Left ventricle myocardium inferior (tissue), 1 donor: ENCODE measurements at places on chromosomes 4 and X.
A peak's percentile ranks its signal among the peaks of the same experiment; 100 is the strongest.

DNA sequence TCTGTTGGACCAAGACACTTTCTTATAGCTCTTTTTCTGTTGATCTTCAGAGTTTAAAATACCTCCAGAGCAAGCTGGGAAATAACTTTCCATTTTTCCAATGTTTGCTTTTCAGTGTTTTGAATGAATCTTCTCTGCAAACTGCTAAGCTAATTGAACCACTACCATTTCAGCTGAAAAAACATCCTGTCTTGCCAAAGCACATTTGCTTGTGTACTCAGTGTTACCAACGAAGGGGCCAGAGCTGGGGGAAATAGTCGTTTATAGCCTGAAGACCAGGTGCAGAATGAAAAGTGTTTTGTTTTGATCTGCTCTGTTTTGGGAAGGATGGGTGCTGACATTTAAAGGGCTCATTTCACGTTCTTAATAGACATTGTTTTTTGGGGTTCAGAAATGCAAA is 88.4 kb upstream of the CLNK start:
- DNase-seq, result no peak

- DNase-seq, result no peak
Observed at GRCh38 chrX:33333271-33333670, 121.9 kb upstream of the DMD start.

DNA sequence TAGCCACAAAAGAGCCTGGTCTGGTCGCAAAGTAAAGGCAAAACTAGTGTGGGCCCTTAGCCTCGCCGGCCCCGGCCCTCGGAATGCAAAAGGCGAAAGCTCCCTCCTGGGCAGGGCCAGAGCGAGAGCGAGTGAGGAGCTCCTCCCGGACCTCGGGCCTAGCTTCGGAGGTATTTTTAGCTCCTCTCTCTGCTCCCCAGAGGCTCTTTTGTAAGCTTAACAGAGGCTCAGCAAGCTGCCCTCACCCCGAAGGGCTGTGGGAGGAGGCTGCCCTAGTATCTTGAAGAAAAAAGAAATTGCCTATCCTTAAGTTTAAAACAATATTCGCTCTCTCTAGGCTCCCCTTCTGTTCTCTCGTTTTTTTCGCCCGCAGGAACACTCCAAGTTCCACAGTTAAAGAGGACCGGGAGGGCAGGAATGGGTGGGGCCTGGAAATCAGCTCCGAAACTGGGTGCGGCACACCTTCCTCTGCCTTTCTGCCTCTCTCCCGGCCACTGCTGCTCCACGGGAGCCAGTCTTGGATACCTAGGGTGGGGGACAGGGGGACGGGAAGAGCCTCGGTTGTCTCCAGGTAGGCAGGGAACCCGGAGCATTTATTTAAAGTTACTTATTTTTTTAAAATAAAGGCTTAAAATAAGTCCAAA is 12.1 kb downstream of the HAND2 start:
- DNase-seq, result no peak

GRCh38 chr4:8523766-8524165 is 56.4 kb upstream of the GPR78 start:
- DNase-seq, result no peak

GRCh38 chrX:29666366-29666765 is 549.0 kb upstream of the MAGEB2 start:
- no peak for DNase-seq

- no peak for DNase-seq
Observed at GRCh38 chr4:183335369-183335940, 13.2 kb upstream of the CLDN24 start.

GRCh38 chr4:1976416-1977352 is 32.1 kb downstream of the NELFA start:
- no peak for DNase-seq

DNA sequence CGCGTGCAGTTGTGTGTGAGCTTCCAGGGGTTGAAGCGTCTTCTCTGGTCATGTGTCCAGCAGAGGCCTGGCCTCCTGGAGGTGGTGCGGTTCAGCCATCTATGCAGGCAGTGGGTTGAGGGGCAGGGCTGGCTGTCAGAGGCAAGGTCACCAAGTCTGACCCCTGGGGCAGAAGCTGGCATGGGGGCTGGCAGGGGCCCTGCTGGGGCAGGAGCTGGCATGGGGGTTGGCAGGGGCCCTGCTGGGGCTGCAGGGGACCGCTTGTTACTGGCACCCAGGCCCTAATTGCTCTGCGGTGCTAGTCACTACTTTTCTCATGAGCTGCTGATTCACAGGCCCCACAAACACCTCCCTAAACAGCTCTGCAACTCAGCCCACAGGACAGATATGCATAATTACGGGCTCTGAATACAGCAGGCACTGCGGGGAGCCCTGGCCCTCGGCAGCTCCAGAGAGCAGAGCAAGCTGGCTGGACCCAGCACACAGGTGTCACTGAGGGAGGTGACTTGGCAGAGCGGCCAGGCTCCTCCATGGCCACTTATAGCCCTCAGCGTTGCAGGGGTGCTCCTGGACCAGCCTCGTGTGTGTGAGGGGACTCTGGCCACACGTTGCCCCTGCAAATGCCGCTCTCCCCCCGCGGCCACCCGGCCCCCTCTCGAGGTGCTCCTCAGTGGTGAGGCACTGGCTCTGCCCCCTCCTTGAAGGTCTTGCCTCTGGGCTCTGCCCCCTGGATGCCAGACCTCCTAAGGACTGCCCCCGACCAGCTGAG is 32.7 kb downstream of the CPLX1 start:
- no peak for DNase-seq

DNA sequence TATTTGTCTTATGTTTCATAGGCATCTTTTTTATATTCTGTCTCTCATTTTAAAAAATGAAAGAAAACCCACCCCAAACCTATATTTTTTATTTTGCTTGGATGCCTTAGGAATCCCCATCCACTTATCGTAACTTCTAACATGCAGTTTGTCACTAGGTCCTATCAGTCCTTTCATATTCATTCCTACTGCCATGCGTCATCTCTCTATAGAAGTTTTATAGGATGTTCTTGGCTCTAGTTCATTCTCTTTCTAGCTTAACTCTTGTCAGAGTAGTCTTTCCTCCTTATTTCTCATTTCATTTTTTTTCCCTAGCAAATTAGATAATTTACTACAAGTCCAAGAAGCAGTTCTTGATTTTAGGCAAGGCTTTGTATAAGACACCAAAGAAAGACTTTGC is 92.7 kb downstream of the LARP1B start:
- DNase-seq, result no peak

DNA sequence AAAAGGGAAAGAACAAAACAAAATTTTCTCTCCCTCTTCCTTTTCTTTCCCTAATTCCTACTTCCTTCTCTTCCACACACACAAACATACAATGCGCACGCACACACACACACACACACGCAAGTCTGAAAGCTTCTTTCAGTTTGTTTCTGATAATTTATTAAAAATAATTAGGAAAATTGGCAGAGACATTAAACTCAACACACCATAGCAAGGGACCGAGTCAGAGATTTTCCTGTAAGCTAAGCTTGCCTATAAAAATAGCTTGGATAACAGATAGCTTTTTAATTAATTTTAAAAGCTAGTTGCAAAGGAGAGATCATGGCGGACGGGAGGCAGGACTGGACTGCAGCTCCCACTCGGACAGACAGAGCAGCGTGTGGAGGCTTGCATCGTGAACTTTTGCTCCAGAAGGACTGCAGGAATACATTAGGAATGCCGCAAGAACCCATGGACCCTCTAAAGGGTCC is 92.6 kb upstream of the MAPK10 start:
- no peak for DNase-seq

DNA sequence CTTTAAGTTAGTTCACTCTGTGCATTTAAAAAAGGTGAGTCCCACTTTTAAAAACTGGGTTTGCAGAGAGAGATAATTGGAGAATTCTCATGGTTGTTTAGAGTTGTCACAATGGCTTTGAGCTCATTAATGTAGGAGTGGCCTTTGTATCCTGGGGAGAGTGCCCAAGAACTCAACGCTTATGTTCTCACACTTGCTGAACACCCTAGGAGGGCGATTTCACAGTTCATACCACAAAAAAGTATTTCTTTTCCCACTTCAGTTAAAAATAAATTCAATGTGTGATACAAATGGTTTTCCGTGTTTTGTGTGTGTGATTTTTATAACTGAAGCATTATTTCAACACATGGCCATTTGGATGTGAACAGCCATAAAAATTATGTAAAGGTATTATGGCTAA is 8.4 kb downstream of the EMCN start:
- DNase-seq, result no peak

GRCh38 chrX:70476934-70477733 is 32.5 kb downstream of the DLG3 start:
- DNase-seq, result no peak

DNA sequence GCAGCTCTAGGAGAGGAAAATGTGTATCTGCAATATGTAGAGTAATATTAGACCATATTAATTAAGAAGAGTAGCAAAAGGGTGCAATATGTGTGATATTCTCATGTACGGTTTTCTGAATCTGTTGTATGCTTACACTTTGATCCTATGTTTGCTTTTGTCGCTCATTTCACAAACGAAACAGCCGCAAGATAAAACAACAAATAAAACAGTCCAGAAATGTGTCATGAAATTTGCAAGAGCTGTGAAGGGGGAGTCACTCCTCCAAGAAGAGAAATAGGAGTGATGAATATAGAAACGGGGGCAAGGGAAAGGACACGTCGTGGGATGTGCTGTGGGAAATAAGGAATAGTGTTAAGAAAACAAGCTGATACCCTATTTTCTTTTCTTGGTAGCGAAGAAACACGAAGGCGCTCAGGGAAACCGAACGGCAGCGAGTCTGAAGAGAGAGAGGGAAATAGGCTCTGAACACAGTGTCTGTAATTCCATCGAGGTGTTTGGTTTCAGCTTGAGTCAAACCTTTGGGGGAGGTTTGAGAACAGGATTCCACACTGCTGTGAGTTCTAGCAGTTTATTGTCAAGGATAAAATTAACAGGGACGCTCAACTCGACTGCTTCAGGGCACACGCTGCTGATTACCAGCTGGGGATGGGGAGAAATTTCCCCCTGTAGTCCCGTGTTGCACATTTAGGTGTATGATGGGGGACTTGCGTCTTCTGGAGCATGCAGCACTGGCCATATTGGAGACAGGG is 595.6 kb upstream of the TENM3 start:
- DNase-seq, result no peak

DNA sequence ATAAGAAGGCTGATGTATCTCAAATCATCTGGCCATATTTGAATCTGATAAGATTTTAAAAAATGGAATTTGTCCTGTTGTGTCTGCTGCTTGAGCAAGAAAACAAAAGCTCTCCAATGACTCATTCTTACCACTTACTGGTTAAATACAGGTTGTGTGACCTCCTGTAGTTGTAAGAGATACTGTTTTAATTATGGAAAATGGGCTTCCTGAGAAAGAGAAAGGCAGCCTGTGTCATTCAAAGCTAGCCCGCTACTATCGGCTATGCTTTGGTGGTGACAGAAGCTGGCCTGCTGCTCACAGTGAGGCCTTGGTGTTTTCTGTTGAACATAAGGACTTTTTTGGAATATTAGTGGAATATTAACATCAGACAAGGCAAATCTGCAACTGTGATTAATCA is 1722.1 kb upstream of the PCDH10 start:
- DNase-seq, result no peak

DNA sequence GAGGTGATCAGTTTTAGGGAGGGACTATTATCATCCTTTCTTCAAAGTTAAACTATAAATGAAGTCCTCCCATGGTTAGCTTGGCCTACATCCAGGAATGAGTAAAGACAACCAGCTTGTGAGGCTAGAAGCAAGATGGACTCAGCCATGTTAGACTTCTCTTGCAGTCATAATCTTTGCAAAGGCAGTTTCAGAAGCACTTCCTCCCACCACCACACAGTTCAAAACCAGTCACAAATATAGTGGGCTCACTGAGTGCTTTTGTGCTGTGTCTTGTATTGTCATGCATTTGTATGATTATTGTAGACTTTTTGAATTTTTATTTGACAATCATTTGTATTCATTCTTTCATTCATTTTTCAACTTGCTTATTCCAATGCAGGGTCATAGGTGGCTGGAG is 204.5 kb downstream of the ZNF674 start:
- DNase-seq, result no peak

- no peak for DNase-seq
Observed at GRCh38 chr4:186953599-186954260, 230.1 kb upstream of the FAT1 start.

- no peak for DNase-seq
Observed at GRCh38 chr4:175048906-175049305, 130.7 kb downstream of the ADAM29 start.

GRCh38 chr4:84317513-84317912 is 181.6 kb downstream of the NKX6-1 start:
- DNase-seq, result no peak

DNA sequence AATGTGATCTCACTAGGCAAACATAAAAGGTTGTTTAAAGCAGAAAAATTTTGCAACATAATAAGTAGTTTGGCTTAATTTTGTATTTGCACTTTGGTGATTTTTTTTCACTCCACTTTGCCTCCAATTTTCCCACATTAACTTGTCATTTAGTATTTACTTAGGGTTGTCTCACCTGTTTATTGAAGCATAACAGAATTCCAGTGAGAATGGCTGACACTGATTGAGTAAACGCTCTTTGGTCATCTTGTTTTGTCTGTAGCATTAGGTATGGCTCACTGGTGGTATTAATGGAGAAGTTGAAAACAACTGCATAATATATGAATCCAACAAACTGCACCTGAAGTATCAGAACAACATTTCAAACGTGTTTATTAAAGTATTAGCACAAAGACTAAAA is 799.5 kb upstream of the ADGRL3 start:
- DNase-seq, result no peak

- no peak for DNase-seq
Observed at GRCh38 chrX:24494647-24495075, 29.6 kb downstream of the PDK3 start.

- no peak for DNase-seq
Observed at GRCh38 chr4:115228851-115229250, 115.4 kb upstream of the NDST4 start.

DNA sequence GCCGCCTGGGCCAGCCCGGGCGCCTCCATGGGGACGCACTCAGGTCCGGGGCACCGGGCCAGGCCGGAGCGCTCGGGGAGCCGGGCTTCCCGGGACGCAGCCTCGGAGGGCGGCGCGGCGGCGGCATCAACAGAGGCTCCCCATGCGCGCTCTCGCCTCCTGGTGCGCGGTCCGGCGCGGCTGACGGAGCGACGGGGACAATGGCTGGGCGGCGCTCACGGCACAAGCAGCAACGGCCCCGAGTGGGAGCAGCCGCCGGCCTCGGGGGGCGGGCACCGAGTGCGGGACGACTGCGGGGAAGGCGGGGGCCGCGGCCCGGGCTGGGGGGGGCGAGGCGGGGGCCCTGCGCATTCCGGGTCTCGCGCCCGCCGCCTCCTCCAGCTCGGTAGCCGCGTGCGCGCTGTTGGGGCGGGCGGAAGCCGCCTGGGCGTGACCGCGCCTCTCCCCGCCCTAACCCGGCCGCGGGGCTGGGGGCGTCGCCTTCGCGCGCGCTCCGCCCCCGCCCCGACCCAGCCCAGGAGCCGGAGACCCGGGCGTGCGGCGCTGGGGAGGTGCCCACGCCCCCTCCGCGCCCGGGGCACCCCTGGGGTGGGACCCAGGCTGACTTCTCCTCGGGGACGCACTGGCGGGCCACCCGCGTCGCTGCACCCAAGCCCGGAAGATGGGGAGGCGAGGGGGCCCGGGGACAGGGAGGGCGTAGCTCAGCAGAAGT is at the start of gene PRKX:
PRKX (minus strand) TSS at position 425 of the 712 bp plus-strand sequence; CDS start at position 29, 396 bp downstream.
- DNase-seq, result peak; percentile 49
